ENCODE measurements at places on chromosomes 5 and 9. TPM values are rescaled to one million over a fixed set of nuclear protein-coding genes. Genes with fewer than 3 reads are reported as not detected.
A peak's percentile ranks its signal among the peaks of the same experiment; 100 is the strongest.

DNA sequence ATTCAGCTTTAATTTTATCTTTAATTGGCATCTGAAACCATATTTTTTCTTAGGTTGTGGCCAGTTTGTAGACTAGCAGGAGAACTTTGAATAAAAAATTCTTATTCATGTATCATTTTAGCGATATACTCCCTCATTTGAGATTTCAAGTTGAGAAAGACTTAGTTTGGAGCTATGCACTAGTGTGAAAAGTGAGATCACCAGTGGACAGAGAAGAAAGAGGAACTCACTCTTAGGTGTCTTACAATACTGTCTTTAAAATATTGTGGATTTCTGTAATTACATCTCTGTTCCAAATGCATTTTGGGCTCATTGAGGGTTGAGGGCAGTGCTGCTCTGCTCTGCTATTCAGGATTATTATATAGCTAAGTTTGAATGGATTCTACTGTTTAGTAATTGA is 54.7 kb downstream of the NAA35 start:
- H3K4me3 ChIP-seq: no peak overlapping the region
- DNase-seq: no peak
- peaks cover 20% of the 10 kb centered on the region for H3K36me3 ChIP-seq
- H3K27me3 ChIP-seq: no peaks in the 10 kb centered on the region
- H3K4me1 ChIP-seq: no peaks in the 10 kb centered on the region

DNA sequence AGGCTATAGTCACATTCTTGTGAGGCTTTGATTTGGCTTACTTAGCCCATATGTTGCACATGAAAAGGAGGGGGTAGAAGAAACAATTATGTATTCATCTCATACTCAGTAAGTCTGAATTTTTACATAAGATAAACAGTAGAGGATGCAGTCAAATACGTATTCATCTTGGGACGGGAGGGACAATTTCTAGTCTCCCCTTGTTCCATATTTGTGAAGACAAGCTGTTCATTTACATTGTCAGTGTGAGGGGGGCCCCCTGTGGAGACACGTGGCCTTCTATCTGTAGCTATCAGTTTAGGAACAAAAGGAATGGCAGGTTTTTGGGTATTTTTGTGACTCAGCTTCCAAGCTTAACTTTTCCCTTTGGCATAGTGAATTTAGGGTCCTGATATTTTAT is 49.2 kb upstream of the PPP1R2B start:
- H3K36me3 ChIP-seq: no peaks in the 10 kb centered on the region
- no peak overlapping the region for H3K4me3 ChIP-seq
- H3K27ac ChIP-seq: no peak overlapping the region
- no peak for DNase-seq
- no peaks in the 10 kb centered on the region for H3K4me1 ChIP-seq

- H3K27me3 ChIP-seq: no peaks in the 10 kb centered on the region
- no peaks in the 10 kb centered on the region for H3K36me3 ChIP-seq
Measured at GRCh38 chr5:14183187-14183939, 40.2 kb downstream of the TRIO start.

DNA sequence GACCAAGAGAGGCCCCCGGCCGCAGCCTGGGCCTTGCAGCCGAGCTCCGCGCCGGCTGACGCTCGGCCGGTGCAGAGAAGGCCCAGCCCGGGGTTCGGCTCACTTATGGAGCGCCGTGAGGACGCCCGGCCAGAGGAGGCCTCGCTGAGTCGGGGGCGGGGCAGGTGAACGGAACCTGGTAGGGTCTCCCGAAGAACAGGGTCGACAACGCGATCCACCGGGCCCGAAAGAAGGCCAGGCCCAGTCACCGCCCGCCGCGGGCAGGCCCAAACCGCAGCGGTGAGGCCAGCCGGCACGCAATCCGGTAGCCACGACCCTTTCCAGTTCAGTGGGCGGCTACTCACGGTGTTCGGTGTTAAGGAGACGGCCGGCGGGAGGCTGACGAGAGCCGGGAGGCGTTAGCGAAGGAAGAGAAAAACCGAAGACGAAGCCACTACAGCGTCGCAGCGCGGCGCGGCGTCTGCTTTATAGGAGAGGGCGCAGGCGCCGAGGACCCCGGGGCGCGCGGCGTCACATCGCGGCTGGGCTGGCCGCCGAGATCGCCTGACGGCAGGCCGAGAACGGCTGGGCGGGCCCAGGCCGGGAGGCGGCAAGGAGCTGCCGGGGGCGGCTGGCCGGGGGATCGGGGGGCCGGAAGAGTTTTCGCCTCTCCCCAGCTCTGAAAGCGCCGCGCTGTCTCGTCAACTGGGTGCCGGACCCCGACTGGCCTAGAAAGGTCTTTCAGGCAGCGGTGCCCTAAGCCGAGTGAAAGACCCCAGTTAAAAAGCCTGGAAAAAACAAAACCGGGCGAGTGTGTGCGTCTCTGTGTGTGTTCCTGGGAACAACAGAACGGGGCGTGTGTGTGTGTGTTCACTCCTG is at the start of gene SKP1:
Gene SKP1, minus strand, starts transcription at position 440 of the 858 bp plus-strand sequence. CDS start 2,928 bp downstream, outside the sequence.
- peak; percentile 93 for DNase-seq
- H3K27me3 ChIP-seq: no peaks in the 10 kb centered on the region
- H3K4me3 ChIP-seq: peak within 1 kb of the TSS; percentile 99

DNA sequence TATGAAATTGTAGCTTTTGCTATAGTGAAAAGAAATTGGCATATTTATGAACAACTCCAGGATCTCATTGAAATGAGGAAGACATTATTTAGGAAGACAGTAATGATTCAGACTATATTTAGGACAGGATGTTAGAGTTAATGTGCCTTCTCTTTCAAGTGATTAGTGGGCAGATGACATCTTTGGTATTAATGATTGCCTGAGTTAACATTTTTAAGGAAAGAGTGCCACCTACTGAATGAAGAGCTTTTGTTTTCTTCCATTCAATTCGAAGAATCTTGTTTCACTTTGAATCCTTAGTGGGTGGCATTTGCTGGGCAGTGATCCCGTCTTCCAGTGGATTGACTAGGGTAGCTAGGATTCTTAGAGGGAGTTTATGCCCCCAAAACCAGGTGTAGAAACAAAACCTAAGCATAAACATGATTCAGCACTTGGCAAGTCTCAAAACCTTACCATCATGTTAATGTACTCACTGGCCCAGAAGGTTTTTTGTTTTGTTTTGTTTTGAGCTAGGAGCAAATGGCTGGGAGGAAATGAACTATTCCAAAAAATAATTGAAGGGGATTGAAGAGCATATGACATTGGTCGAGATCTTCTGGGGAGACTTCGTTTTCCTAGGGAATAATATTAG is 23.2 kb downstream of the MAP3K1 start:
- H3K27me3 ChIP-seq: no peaks in the 10 kb centered on the region
- H3K36me3 ChIP-seq: no peaks in the 10 kb centered on the region

- H3K27me3 ChIP-seq: no peaks in the 10 kb centered on the region
- peaks cover 63% of the 10 kb centered on the region for H3K4me1 ChIP-seq
- H3K36me3 ChIP-seq: no peaks in the 10 kb centered on the region
- H3K27ac ChIP-seq: peak overlapping the region; percentile 93
- H3K4me3 ChIP-seq: no peak overlapping the region
Measured at GRCh38 chr5:55600086-55600485, 65.3 kb upstream of the PLPP1 start.

The ACTBL2 gene
- not detected for total RNA-seq

The FOXD4 gene
- total RNA-seq: 0.58 TPM

The C5orf58 gene
- not detected for total RNA-seq

Data from muscle of leg (tissue), 16 donors.